NCI-H187 (cell line): ENCODE measurements at places on chromosomes 4 and X.

DNA sequence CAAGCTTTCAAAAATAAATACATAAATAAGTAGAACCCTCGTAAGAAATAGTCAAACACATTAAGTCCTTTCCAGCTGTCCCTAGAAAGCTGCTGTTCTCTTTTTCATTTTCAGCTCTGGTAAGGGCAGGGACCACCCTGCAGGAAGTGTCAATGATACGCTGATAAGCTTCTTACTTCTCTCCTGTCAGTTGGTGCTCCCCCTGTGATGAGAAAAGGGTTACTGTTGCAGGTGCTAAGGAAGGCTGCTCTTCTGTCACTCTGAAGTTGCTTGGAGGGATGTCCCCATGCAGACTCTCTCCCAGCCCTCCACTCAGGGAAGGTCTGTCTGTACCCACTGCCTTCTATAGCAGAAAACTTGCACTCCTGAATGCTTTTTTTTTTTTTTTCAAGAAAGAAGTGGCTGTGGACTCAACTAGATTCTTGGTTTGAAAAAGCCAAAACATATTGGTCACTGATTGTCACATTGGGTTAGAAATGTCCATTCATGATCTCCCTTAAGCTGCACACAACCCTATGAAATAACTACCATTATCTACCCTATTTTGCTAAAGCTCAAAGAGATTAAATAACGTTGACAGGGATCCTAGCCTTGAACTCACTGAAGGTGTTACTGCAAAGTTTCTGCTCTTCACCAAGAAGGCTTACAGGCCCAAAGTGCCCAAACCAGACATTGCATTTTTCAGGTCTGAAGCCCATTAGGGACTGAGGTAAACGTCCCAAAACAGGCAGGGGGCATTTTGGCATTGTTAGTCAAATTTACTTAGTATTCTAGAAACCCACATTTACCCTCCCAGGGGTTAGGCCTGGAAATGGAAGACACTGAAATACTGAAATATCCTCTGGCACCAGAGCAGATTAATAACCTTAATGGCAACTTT is 1.2 kb downstream of the CXCL3 start:
- DNase-seq, result no peak

DNA sequence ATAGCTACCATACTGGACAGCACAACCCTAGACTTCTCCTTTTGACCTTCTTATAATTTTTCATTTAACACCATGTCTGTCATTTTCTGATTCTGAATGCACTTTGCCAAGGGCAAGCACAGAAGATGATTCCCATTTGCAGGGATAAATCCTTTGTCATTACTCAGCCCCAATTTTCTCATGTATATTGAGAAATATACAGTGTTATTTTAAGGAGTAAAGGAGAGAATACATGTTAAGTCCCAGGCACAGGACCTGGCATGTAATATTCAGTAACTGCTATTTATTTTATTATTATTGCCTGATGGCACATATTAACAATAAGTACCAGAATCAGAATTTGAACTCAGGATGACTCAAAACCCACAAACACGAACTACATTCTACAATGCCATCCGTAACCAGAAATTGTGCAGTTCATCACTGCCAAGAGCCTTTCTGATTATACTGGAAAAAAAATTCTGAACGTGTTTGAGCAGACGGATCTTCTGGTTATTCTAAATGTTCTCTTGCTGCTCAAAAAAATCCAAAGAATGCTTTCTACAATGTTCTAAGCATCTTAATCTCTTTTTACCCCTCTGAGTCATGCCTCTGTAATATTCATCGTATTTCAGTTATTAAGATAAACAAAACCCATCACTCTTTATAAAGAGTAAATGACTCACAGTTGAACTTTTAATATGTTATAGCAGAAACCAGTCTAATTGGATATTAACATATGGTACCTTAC is 170.0 kb downstream of the MID1 start:
- no peak for DNase-seq

GRCh38 chrX:281166-281999 is at the start of gene PLCXD1:
Gene PLCXD1, plus strand, starts transcription at chrX:281381. Its CDS starts 2,807 bp downstream, at chrX:284188.
- no peak for DNase-seq

GRCh38 chrX:41630091-41630490 is 58.7 kb upstream of the GPR34 start:
- no peak for DNase-seq

DNA sequence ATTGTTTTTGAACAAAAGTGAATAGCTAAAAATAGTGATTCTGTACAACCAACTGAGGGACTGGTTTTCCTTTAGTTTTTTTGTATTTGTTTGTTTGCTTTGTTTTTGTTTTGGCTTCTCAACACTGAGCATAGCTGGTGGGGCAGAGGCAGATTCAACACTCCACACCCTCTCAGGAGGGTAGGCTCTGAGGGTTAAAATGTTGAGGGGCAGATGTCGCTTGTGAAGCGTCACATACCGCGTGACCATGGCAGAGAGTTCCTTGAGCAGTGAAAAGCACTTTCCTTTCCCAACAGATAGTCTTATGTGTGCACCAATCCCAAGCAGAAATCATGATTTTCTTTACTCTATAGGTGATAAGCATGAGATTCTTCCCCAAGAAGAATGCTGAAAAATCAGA is 155.0 kb downstream of the PALLD start:
- no peak for DNase-seq

- no peak for DNase-seq
Measured at GRCh38 chrX:23980011-23980441, 47.0 kb downstream of the KLHL15 start.

- no peak for DNase-seq
Measured at GRCh38 chr4:182837831-182838230, 79.4 kb downstream of the DCTD start.

- DNase-seq, result no peak
Measured at GRCh38 chrX:107576841-107577240, 51.5 kb upstream of the PRPS1 start.
